GM13976 (cell line): ENCODE measurements at places on chromosomes 4 and X.

- no peak for DNase-seq
Measured at GRCh38 chr4:18669390-18669789, 647.8 kb upstream of the LCORL start.

GRCh38 chr4:54728368-54728767 lies 70.6 kb downstream of the KIT start:
- DNase-seq = no peak

- no peak for DNase-seq
Measured at GRCh38 chr4:1973218-1973617, 35.6 kb downstream of the NELFA start.

DNA sequence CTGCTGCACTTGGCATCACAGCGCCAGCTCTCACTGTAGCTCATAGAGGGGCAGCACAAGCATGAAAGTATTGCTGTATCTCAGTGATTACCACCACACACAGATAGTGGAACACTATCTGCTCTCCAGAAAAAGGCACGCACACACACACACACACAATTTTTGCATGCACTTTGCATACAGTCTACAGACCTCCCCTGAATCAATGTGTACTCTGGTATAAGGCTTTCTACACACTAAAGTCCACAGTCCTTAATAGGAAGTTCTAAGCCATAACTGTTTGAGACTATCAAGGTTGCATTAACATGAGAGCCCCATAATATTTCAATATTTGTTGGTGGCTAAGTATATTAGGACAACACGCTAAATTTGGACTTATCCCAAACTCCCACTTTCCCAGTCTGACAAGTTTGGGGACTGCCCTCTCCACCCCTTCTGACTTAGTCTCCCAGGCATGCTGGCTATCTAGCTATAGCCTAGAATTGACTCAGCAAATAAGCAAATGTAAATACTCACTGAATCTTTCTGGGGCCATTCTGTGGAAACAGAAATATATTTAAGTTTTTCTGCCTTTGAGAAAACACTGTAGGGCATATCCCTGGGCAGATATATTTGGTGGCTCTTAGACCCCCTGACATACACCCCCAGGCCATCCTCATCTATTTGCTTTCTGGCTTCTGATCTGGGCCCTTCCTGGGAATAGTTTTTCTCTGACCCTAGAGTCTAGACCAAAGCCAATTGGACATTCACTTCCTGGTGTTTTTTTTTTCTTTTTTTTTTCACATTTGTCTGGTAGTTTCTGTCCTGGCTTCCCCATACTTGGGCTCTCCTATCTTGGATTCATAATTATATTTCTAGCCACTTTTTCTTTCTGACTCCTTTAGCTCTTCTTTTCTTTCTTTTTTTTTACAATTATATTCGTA lies 36.4 kb upstream of the CT47C1 start:
- no peak for DNase-seq

DNA sequence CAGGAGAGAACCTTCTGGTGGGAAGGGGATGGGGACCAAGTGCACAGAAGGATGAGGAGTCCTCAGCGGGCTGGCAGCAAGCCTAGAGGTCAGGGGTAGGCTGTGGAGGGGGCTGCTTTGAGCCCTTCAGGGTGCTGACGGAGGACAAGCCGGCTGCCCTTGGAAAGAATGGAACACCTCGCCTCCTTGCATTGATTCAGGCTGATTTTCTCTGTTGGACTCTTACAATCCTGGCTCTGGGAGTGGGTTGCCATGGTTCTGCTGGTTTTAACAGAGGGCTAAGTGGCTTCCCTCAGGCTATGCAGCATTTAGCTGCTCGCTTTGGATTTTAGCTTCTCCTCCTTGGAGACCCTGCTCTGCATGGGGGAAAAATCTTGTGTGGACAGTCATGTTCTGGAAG lies 49.4 kb upstream of the CHRNA9 start:
- no peak for DNase-seq

DNA sequence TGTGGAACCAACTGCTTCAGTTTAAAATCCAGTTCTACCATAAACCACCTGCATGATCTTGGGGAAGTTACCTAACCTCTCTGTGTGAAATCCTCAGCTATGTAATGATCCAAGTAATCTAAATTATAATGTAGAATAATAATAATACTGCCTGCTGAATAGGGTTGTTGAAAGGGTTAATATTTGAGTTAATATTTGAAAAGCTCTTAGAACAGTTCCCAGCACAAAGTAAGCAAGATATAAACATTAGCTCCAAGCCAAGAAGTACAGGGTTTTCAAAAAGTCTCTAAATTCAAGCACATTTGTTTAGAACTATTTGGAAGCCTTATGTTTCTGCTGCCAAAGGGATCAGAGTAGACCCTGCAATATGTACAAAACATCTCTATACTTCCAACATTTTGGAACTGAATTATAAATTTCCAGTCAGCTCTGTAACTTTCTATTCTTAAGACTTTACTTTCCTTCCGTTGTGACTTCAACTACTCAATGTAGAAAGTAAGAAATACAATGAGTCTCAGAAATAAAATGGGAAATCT lies 76.7 kb upstream of the FAM9C start:
- no peak for DNase-seq

DNA sequence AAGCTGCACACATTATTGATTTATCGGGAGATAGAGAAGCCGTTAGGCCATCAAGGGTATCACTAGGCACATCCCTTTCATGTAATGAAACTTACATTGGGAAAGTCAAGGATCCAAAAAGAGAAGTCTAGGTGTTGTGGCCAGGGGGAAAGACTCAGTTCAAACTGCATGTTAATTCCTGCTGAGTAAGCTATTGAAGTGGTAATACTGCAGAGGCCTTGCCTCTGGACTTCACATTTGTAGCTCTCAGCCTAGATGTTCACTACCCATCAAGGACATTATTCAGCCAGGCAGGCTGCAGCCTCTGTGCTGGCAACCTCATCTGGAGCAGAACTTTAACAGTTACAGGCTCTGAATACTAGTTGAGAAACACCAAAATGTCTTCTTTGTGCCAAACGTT lies 2094.5 kb upstream of the AGA start:
- no peak for DNase-seq

- peak; percentile 69 for DNase-seq
Measured at GRCh38 chr4:15654593-15655222, 449 bp downstream of the FBXL5 start.

DNA sequence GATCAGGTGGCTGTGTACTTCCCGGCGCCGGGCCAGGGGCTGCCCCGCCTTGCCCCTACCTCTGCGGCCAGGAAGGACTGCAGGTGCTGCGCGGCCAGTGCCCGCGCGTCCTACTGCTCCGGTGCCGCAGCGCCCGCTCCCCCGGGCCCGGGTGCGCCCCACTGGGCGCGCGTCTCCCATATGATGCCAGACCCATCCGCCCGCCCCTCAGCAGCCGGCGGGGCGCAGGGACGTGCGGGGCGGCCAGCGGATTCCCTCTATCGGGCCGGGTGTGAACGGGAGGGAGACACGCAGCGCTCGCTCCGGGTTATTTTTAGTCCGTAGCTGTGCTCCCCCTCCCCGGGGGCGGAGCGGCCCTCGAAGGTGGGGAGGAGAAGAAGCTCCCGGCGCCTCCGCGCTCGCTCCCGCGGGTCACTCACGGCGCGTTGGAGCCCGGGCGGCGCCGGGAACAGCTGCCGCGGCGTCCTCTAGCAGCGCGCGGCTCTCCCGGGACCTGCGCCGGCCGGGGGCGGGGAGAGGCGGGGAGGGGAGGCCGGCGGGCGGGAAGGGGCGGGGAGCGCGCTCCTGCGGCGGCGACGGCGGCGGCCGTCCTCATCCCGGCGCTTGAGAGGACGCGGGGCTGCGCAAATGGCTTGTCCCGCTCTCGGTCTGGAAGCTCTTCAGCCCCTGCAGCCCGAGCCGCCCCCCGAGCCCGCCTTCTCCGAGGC lies 103.6 kb downstream of the UCHL1 start:
- DNase-seq = peak; percentile 48

DNA sequence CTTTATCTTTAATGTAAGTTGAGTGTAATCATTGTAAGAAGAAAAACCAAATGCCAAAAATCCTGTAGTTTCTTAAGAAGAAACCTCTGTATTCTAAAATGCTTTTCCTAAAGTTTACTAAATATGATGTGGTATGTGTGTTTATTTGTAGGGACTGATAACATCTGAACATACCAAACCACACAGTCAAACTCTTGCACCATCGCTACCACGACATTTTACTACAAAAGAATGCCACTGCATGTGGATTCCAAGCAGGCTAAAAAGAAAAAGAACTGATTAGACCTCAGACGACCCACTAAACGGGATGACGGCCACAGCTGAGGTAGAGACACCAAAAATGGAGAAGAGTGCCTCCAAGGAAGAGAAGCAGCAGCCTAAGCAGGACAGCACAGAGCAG lies 46.1 kb downstream of the LAS1L start:
- DNase-seq = no peak

DNA sequence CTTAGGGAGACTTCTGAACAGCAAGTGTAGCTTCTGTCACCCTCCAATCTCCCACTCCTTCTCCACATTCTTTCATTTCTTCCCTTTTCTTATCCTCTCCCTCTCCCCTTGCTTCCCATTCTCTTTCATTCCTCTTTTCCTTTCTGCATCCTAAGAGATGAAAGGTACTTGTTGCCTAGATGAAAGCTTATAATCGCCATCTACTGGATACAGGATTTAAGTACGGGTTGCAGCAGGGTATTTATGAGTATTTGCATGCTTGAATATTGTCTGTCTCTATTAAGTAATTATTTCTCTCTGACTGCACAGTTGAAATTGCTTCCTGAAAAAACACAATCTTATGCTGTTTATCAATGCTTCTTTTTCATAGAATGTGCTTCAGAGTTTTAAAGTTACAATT lies 174.0 kb upstream of the TENT5D start:
- no peak for DNase-seq

GRCh38 chr4:41538887-41539498 lies 1.0 kb downstream of the LIMCH1 start:
- DNase-seq = no peak

DNA sequence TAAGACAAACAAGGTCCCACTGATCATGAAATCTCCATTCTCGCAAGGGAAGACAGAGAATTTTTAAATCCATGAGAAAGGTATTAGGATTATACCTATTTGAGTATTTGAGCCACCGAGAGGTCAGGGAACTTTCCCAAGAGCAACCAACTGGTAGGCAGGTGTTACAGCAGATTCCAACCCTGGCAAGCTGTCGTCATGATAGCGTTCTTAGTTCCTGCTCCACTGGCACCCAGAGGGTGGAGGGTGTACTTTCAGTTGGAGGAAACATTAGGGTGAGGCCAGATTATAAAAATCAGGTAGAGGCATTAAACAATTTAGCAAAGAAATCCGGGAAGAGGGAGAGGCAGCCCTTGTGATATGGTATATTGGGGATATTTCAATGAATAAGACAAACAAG lies 23.3 kb downstream of the COQ2 start:
- no peak for DNase-seq

DNA sequence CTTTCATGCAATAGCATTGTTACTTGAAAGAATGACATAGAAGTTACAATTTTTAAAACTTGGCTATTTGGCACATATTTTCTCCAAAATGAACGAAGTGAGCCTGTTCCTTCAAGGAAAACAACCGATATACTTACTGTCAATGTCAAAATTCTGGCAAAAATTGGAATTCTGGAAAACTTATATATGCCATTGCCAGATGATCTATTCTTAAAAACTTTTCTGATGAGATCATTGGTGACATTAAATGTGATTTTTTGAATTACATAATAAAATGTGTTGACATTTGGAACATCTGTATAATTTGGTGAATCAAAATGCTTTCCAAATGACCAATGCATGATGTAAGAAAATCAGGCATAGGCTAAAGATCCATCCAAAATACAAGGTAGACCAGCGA lies 209.0 kb downstream of the SCFD2 start:
- DNase-seq = no peak

DNA sequence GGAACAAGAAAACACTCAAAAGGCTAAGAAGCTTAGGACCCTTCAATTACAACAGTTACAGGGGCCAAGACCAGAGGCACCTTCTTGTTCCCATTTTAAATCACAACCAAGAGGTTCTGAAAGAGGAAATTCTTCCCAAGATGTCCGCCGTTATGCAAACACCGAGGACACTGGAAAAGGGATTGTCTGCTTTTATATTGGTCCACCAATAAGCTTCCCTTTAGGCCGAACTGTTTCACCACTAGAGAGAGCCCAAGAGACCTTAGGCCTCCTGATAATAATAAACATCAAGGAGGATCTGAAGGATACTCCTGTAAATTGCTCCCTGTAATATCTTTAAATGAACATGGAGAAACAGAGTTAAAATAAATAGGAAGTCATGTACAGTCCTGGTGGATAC lies 92.6 kb upstream of the NLRP2B start:
- no peak for DNase-seq

- no peak for DNase-seq
Measured at GRCh38 chr4:82842593-82842992, 44.0 kb upstream of the SCD5 start.

DNA sequence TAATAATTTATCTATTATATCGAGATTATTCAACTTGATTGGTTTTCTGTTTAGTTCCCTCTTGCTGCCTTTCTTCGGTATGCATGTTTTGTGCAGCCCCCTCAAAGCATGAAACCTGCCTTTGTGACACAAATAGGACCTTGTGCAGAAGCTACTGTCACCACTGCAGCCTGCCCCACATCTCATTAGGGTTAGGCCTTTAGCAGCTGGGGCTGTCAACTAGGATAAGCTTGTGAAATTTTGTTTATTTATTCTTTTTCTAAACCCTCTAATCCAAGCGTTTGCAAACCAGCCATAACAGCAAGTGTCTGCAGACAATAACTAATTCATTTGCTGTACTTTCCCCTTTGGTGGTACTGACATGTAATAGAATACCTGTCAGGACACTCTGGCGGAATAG lies 258.9 kb downstream of the RCHY1 start:
- no peak for DNase-seq

GRCh38 chr4:169582203-169582602 lies 30.2 kb downstream of the NEK1 start:
- DNase-seq = no peak

GRCh38 chr4:7902101-7902553 lies 37.5 kb downstream of the AFAP1 start:
- no peak for DNase-seq
